T-helper 17 cell (primary cell): ENCODE measurements at places on chromosomes 3 and 15. TPM values are rescaled to one million over a fixed set of nuclear protein-coding genes. Genes with fewer than 3 reads are reported as not detected.

Gene TLR9
- not detected for total RNA-seq

Gene CD80
- total RNA-seq: 14.1 TPM

Gene TNFSF10
- total RNA-seq: 8.3 TPM

Gene CPN2
- not detected for total RNA-seq

DNA sequence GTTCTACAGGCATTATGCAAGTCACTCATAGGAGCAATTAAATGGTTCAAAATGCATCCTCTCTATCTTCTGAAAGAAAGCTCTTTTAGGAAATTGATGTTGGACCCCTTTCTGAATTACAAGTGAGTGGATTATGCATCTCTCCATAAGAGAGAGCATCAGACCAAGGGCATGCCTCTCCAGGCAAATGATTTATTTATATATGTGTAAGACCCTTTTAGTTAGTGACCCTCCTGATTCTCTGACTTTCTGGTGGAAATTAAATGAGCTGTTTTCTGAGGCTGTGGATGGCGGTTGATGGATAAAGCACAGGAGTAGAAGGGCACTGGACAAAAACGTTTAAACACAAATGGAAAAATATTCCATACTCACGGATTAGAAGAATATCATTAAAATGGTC lies 62.6 kb downstream of the CADPS start:
- no peak for DNase-seq

- no peak for DNase-seq
These were observed 71.5 kb downstream of the LRRC28 start for GRCh38 chr15:99322643-99323405.

DNA sequence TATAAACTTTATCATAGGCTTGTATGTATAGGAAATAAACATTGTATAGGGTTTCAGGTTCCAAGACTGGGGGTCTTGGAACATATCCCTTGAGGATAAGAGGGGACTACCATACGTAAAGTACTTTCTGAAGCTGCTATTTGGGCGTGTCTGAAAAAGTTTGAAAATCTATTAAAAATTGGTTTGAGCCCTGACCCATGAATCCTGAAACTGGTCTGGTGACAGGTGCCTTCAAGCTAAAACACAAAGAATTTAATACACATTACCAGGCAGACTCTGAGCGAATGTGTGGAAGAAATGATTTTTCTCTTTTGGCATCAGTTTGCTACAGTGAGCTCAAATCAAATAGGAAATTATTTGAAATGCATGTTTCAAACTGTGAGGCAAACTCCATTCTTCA lies 16.3 kb downstream of the TF start:
- DNase-seq: no peak

DNA sequence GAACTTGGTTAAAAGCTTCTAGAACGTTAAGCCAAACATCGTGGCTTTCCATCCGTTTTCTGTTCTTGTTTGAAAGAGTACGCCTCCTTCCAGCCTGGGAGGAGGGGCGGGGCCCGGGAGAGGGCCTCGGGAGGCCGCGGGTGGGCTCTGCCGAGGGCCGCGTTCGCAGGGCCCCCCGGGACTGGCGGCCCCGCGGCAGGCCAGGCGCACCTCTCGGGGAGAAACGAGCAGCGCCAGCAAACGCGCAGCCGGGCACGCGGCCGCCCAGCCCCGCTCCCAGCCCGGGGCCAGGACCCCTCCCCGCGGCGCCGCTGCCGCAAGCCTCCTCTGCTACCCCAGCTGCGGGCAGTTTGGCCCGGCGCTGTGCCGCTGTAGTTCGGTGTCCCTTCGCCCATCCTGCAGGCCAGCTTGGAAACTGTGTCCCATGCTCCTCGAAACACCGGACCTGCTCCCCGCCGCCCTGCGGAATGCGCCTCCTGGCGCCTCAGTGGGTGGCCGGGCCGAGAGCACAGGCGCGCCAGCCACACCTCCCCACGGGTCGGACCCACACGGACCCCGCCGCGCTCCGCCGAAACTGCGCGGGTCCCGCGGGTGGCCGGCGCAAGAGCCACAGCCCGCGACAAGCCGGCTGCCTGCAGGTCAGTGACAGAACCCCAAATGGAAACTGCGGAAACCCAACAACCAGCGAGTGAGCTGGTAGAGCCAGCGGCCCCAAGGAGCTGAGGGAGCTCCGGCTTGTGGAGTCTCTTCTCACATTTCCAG lies 2.3 kb downstream of the OCA2 start:
- DNase-seq: no peak

- DNase-seq: no peak
These were observed 187.3 kb upstream of the CFAP20DC start for GRCh38 chr3:59237121-59237520.

DNA sequence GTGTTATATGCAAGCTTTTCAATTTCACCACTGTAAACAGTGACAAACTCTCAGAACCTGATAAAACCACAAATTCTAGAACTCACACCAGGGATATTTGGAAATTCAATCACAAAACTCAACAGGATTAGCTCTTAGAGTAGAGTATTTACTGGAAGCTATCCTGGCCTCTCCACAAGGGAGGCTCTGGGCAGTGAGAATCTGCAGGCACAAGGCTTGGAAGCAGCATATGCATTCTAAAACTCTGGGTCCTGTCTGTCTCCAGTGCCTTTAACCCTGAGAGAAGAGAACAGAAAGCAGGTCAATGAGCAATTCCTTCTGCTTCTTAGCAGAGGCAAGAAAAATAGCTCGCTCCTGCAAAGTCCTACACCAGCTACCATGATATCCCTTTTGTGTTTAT lies 23.4 kb downstream of the PLSCR4 start:
- DNase-seq: no peak

GRCh38 chr3:195030791-195031321 lies 240.1 kb downstream of the XXYLT1 start:
- DNase-seq: no peak

DNA sequence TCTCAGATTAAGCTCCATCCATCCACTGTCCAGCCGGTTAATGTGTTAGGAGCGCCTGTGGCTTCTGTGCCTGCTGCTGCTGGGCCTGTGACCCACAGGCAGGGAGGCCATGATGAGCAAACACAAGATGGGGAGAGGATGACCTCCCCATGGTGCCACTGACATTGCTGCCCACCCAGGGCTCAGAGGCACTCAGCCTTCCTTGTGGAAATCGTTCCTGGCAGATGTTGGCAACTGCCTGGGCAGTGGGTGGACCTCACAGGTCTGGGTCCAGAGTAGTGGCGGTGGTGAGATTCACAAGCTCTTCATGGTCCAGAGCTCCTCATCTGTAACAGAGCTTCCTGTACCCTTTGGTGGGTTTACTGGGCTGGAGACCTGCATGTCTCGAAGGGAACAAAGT lies 38.6 kb downstream of the SCN5A start:
- DNase-seq: no peak
